ENCODE measurements at places on chromosomes 6 and 20. TPM values are rescaled to one million over a fixed set of nuclear protein-coding genes. Genes with fewer than 3 reads are reported as not detected.

The PNPLA1 gene
- total RNA-seq = not detected

The LKAAEAR1 gene
- 0.73 TPM for total RNA-seq

The LY6G6D gene
- not detected for total RNA-seq

The ARFGEF2 gene
- total RNA-seq = 20.9 TPM

The RIN2 gene
- 4.3 TPM for total RNA-seq

The PPP1R16B gene
- 12.0 TPM for total RNA-seq

The LY6G6F gene
- total RNA-seq = not detected

The HEBP2 gene
- 31.9 TPM for total RNA-seq

The ADGRF1 gene
- 0.16 TPM for total RNA-seq

The LCA5 gene
- 3.6 TPM for total RNA-seq

The EYA2 gene
- total RNA-seq = 1.5 TPM

The MGME1 gene
- 55.0 TPM for total RNA-seq
